ENCODE measurements at places on chromosomes 5 and 9.

DNA sequence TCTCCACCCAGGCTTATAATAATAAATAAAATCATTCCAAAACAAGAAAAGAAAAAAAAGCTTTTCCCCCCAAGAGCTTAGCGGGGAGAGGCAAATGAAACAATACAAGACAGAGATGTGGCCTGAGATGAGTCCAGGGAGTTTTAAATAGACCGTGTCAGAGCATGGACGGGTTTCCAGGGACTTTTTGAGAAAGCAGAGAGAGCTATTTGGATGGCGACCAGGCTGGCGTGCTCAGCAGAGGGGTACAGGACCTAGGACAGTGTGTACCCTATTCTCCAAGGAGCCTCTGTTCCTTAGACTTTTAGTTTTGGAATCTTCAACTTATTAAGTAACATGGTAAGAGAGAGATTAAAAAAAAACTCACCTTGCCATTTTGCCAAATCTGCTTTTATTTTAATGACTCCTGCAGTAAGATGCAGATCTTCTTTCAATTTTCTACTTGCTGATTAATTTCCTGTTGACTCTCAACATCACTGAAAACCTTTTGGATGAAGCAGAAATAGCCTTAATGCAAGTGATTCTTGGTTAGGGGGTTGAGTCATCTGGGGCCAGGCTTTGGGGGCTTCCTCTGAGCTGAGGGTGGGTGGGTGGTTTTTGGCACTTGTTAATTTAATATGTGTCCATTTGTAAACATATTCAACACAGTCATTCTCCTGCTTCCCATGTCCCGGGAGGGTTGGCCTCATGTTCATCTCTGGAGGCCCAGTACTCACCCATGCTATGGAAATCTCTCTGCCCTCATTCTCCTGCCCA lies 49.6 kb upstream of the OSMR start:
- no peak for DNase-seq

DNA sequence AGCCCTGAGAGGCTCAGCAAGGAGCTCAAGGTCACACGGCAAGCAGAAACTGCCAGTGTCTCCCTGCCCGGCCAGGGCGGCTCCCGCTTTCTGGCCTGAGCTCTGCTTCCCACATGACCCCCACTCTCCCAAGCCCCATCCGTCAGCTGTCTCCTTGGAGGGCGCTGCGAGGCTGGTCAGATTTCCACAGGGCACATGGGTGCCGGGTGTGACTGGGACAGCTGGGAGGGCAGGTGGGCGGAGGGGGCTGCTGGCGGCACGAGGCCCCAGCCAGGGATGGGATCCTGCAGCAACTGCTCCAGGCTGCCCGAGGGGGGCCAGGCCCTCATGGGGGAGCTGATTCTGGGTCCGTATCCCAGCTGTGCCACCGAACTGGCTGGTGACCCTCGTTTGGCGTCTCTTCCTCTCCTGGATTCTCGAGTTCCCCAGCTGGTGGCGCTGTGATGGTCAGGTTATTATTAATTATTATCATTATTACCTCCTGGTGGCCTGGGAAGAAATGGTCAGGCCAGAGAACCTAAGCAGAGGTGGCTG lies 12.9 kb upstream of the WDR38 start:
- DNase-seq, result no peak

GRCh38 chr5:28729067-28729466 lies 1690.7 kb upstream of the CDH9 start:
- no peak for DNase-seq

DNA sequence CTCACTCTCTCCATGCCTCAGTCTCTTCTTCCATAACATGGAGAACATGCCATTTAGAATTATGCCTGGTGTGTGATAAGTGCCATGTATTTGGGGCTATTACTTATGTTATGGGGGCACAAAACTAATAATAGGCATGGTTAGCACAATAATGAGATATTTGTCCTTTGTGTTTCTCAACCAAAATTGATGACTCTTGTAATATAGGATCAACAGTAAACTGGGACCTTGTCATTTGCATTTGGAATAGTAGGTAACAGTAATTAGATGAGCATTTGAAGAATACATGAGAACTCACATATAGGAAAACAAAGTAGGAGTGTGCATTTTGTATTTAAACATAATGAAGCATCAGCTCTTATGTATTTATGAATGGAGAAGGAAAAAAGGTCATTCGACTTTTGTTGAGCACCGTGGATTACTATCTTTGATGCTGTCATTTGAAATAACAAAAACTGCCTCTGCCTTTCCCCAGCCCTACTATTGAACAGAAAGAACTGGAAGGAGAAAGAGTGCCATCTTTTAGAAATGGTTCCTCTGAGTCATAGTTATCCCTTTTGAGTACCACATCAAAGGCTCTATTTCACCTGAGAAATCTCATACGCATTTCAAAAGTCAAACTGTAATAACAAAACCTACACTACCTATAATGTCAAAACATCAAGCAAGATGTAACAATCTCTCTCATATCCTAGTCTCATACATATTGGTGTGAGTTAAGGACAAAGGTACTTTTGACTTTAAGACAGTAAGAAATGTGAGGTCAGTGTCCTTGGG lies 655.2 kb downstream of the PDE4D start:
- no peak for DNase-seq

GRCh38 chr9:104786293-104786692 lies 22.4 kb downstream of the NIPSNAP3B start:
- DNase-seq, result no peak

GRCh38 chr5:43312699-43313034 lies 545 bp downstream of the HMGCS1 start:
- no peak for DNase-seq

- no peak for DNase-seq
These were observed 100.4 kb upstream of the MAMDC2 start for GRCh38 chr9:69943148-69943806.

DNA sequence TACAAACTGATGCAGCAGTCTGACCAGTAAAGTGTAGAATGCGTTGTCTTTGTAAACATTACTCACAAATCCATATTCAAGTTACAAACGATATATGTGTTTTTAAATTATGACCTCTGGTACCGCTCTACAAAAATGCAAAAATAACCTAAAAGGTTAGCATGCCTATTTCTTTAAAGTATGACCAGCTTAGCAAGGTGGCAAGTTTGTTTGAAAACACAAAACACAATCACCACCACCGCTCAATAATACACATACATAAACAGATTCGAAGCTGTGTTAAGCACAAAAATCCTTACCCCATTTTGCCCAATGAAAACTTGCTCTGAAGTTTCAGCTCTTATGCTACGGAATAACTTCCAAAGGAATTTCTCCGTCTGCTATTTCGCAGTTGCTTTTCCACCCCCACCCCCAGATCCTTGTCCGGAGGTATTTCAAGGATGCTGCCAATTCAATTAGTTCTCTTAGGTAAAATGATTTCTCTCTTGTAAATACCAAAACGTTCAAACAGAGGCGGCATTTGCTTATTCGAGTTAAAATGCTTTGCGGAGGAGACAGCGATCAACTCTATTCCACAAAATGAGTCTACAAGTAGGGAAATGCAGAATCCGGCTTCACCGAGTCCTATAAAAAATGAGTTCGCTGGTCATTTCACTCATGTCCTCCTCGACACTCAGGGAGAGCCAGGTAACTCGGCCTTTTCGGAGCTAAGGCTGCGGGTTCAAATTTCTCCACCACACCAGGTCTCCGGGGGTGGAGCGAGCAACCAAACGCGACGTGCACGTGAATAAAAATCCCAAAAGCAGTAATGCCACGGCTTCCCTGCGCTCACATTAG lies 1.2 kb downstream of the HOMER1 start:
- no peak for DNase-seq

- peak; percentile 35 for DNase-seq
These were observed 120.9 kb downstream of the CDC42SE2 start for GRCh38 chr5:131384616-131385214.

- no peak for DNase-seq
These were observed 34.8 kb downstream of the BOD1 start for GRCh38 chr5:173581408-173582215.

DNA sequence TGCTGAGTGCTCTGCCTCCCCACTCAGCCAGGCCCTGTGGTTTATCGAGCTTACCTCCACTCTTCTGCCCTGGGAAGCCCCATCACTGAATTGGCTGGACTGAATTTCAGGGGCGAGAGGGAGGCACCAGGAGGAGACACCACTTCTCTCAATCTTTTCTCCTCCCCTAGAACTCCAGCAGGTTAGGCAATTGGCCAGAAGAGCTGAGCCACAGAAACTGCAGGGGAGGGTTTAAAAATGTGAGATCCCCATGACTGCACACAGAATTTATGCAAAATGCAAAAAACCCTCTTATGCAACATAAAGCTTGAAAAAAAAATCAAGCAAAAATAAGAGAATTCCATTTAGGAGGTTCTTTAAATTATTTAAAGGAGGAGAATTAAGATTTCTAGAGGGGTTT lies 29.9 kb downstream of the TUT7 start:
- no peak for DNase-seq

GRCh38 chr5:37938076-37938852 lies 98.4 kb upstream of the GDNF start:
- no peak for DNase-seq

DNA sequence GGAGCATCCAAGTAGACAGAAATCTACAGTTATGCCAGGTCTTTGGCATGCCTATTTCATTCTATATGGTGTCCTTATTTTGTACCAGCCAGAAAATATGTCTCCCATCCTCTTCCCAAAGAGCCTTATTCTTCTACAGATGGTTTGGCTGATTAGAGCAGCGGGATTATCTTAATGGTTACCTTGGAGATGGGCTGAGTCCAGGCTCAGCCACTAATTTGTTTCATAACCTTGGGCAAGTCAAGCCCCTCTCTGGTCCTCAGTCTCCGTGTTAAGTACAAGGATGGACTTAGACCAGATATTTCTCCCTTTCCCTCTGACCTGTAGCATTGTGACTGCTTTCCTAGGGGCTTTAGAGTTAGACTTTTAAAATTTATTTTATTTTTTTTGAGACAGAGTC lies 11.1 kb upstream of the GLE1 start:
- no peak for DNase-seq

DNA sequence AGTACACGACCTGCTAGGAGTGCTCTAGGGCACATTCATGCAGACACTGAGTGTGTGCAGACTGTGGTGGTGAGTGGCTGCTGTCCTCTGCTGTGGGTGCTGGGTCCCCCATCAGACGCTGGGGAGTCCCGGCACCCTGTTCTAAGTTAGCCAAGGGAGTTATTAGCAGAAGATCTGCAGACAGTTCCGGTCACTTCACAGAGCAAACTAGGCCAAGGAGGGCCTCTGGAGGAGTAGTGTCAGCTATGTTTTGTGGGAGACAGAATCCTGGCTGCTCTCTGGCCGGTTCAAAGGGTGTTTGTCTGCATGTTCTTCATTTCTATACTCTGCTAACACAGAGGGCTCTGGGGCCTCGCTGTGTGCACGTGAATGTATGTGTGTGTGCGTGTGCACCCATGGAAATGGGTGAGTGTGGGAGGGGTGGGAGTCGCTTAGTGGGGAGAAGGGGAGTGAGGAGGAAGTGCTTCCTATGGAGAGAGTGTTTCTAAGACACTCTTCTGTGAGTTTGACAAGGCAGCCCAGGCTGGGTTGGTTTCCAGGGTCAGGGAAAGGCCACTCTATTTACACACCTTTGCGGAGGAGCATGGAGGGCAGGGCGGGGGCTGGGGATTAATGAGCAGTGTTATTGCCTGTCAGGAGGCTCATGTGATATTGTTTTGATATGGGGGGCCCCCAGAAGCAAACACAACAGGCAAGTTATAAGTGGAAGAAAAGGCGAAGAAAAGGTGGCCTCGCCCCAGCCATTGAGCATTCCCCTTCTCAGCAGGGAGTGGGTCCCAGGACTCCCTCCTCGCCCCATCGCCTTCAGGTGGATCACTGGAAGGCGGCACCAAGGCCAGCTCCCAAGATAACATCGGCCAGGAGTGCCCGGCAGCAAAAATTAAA lies 68.9 kb downstream of the MACROH2A1 start:
- no peak for DNase-seq

DNA sequence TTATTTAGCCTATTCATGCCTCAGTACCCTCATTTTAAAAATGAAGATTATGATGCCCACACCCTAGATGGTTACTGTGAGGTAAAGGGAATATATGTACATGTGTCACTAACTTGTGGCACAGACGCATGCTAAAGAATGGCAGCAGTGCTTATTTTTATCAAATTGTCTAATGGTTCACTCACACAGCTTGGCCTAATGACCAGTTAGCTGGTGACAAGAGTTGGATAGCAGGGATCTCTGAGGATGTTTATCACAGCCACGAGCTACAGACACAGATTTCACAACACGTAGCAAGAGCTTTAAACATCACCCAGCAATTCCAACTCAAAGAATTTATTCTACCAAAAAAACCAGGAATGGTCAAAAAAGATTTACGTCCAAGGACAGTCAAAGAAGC lies 7.2 kb downstream of the BAG1 start:
- DNase-seq, result no peak

- no peak for DNase-seq
These were observed 13.2 kb upstream of the LRRC14B start for GRCh38 chr5:178110-178509.

DNA sequence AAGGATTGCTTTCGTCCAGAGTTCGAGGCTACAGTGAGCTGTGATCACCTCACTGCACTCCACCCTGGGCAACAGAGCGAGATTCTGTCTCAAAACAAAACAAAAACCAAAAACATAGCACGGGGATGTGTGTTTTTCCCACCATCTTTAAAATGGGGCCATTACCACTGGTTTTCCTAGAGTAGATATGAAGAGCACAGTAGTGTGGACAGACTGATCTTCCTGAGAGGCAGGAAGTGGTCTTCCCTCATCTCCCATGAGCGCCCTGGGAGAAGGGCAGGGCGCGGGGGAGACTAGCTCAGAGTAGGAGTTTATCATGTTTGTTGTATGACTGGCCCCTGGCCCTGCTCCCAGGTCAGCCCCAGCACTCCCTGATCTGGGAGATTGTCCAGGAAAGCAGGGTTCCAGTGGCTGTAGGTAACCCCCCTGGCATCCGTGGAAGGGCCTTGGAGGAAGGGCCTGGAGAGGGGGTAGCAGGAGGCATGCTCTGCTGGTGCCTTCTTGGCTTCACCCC lies 2.3 kb downstream of the SUSD3 start:
- no peak for DNase-seq

GRCh38 chr9:32877639-32878217 lies 94.4 kb downstream of the TMEM215 start:
- DNase-seq, result no peak

GRCh38 chr5:168707716-168708695 lies 128.8 kb upstream of the PANK3 start:
- no peak for DNase-seq

- no peak for DNase-seq
These were observed 520.3 kb downstream of the DTWD2 start for GRCh38 chr5:118468085-118468484.

Measured in stimulated activated CD4-positive, alpha-beta T cell treated with anti-CD3 and anti-CD28 coated beads, TNF-alpha, amount 100 ng/mL, for 4 hours (primary cell).